ENCODE measurements at places on chromosomes 1 and 21.

DNA sequence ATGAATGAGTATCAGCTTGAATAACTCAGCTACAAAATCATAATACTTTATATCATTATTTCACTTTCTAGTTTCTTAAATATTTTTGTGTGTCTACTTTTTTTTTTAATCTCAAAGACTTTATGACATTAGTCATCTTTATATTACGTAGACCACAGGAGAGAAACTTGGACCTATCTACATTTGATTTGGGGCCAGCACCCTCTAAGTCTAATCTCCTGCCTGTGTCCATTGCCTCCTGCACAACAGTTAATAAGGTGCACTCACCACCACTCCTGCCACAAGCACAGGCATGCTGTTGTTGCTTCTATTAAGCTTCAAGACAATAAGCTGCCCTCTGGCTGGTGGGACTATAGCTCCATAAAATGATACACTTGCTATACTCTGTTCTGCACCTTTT lies 70.4 kb downstream of the DIRAS3 start:
- DNase-seq = no peak

GRCh38 chr1:11664336-11665065 lies 501 bp downstream of the FBXO6 start:
- DNase-seq = peak; percentile 57

DNA sequence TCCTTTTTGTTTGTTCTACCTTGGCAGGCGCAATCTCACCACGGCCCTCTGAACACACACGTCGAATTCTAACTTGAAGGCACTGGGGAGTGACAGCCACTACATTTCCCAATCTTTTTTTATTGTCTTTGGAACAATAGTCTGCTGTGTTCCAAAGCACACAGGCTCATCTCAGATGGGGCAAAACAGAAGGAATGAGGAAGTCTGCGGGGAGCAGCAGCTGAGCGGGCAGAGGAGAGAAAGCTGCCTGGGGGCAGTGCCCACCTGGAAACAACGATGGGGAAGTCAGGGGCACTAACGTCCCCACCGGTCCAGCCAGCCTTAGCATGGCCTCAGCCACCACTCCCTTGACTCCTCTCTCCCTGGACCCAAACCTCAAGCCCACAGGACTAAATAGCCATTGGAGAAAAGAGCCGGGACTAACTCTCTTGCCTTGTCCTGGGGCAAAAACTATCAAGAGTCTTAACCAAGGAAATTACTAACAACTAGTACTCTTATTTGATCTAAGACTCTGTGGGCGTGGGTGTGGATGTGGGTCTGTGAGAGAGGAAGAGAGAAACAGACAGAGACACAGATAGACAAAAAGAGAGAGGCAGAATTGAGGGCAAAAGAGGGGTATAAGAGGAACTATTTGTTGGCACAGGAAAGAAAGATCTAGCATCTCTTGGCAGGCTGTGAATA lies 34.2 kb downstream of the SYF2 start:
- DNase-seq = no peak

DNA sequence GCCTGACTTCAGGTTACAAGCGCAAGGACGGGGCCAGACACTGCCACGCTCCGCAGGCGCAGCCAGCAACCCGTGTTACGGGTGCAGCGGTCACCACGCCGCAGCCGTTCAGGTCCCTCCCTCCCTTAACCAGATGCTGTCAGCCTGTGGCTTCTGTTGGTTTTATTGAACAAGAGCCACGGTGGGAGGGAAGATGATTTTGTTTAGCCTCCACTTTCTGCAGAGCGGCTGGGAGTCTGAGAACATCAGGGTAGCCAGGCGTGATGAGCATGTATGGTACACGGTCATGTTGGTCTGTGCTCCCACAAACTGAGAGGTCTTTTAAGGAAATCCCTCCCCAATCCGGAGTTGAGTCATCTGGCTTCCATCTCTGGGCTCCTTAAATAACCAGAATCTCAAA lies 18.5 kb upstream of the ADARB1 start:
- no peak for DNase-seq

GRCh38 chr1:64087768-64088167 lies 115.7 kb upstream of the UBE2U start:
- no peak for DNase-seq

GRCh38 chr1:202164271-202165037 lies 4.1 kb upstream of the PTPN7 start:
- peak; percentile 81 for DNase-seq

GRCh38 chr1:228368801-228369607 lies 37.6 kb downstream of the TRIM11 start:
- no peak for DNase-seq

GRCh38 chr1:219790834-219791615 lies 137.3 kb downstream of the SLC30A10 start:
- DNase-seq = no peak

- no peak for DNase-seq
These were observed 1.5 kb downstream of the LSS start for GRCh38 chr21:46226920-46227599.

GRCh38 chr1:11661103-11661502 lies 2.9 kb upstream of the FBXO6 start:
- no peak for DNase-seq

- DNase-seq = no peak
These were observed 101.9 kb downstream of the PLPP3 start for GRCh38 chr1:56477164-56478111.

- no peak for DNase-seq
These were observed 9.9 kb upstream of the TTC22 start for GRCh38 chr1:54811066-54811465.
